ENCODE measurements at places on chromosomes 12 and 14. TPM values are rescaled to one million over a fixed set of nuclear protein-coding genes. Genes with fewer than 3 reads are reported as not detected.

The KCNK13 gene
- total RNA-seq: not detected

The PRH2 gene
- not detected for total RNA-seq

The SMIM41 gene
- total RNA-seq: not detected

The HAL gene
- 1.7 TPM for total RNA-seq

The KTN1 gene
- 146 TPM for total RNA-seq

The GLIPR1L1 gene
- total RNA-seq: not detected

GRCh38 chr12:57604454-57604991 is at the start of gene DTX3:
TSS of gene DTX3 (plus strand) at chr12:57604824. CDS start at chr12:57606518, 1,694 bp downstream.
- peaks cover 30% of the 10 kb centered on the region for H3K36me3 ChIP-seq
- H3K4me1 ChIP-seq: peaks cover 30% of the 10 kb centered on the region
- peak within 1 kb of the TSS; percentile 79 for H3K4me3 ChIP-seq
- no peak for DNase-seq

- DNase-seq: no peak
- H3K4me1 ChIP-seq: peaks cover 32% of the 10 kb centered on the region
- H3K27ac ChIP-seq: peak overlapping the region; percentile 9
- H3K27me3 ChIP-seq: no peaks in the 10 kb centered on the region
Observed at GRCh38 chr12:124663771-124664366, 96.5 kb upstream of the NCOR2 start.

DNA sequence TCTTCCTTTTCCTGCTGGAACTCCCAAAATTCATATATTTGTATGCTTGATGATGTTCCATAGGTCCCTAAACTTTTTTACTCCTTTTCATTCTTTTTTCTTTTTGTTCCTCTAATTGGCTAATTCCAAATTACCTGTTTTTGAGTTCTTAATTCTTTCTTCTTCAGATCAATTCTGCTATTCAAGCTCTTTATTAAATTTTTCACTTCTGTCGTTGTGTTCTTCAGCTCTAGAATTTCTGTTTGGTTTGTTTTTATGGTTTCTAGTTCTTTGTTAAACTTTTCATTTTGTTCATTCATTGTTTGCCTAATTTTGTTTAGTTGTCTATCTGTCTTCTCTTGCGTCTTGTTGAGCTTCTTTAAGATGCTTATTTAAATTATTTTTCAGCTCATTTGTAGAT is 154.8 kb downstream of the TPH2 start:
- H3K27ac ChIP-seq: no peak overlapping the region
- no peaks in the 10 kb centered on the region for H3K36me3 ChIP-seq
- H3K4me3 ChIP-seq: no peak overlapping the region
- H3K27me3 ChIP-seq: no peaks in the 10 kb centered on the region
- no peak for DNase-seq
